ENCODE measurements at places on chromosomes 6 and 20. TPM values are rescaled to one million over a fixed set of nuclear protein-coding genes. Genes with fewer than 3 reads are reported as not detected.
A peak's percentile ranks its signal among the peaks of the same experiment; 100 is the strongest.

Gene SLC17A2
- 0.10 TPM for total RNA-seq

Gene SRSF12
- total RNA-seq, result 0.10 TPM

Gene RALY
- total RNA-seq, result 147 TPM

Gene HAO1
- total RNA-seq, result not detected

Gene ADGRF5
- not detected for total RNA-seq

Gene L3MBTL1
- 8.7 TPM for total RNA-seq

Gene UST
- total RNA-seq, result 0.49 TPM

Gene PHACTR3
- not detected for total RNA-seq

Gene PDE7B
- 10.7 TPM for total RNA-seq

Gene NNAT
- 0.29 TPM for total RNA-seq

DNA sequence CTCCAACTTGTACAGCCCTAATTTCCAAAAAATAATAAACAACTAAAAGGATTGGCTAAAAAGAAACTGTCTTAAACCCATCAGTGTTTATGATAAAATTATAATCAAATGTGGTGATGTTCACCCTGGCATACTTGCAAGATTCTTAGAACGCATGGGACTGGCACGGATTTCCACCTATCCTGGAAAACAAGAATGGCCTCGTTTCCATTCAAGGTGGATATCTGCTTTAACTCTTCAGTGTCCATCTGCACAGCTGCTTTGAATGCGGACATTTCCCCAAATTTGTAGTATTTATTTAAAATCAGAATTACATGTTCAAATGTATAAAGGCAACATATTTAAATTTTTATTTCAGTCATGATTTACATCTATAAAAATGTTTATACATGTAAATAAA lies 4.2 kb downstream of the CNR1 start:
- DNase-seq, result no peak

DNA sequence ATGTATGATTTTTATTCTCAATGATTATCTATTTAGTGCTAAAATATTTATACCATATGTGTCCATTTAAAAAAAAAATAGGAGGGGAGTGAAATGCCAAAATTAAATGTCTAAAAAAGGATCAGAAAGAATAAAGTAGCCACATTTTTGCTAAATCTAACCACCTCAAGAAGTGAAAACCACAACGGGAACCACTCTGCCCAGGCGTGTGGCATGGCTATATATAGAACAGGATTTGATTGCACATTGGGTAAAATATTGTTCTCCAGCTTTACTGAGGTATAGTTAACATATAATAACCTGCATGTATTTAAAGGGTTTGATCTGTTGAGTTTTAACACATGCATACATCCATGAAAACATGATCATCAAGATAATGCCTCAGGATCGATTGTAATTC lies 19.0 kb upstream of the AFDN start:
- DNase-seq, result no peak

DNA sequence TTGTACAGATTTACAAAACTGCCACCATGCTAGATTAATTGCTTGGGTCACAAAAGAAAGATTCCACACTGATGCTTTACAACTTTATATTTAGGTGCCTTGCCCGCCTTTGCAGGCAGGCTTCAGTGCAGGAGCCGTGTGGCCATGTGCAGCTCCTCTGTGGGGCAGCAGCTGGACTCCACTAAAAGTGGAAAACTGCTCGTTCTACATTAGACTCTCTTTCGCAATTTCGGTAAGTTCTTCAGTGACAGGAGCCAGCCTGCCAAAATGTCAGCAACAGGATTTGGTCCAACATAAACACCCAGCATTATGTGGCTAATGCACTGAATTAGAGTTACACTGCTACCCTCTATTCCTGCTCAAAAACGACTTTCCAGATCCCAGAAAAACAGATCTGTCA lies 174.4 kb upstream of the KCNK16 start:
- DNase-seq, result no peak

DNA sequence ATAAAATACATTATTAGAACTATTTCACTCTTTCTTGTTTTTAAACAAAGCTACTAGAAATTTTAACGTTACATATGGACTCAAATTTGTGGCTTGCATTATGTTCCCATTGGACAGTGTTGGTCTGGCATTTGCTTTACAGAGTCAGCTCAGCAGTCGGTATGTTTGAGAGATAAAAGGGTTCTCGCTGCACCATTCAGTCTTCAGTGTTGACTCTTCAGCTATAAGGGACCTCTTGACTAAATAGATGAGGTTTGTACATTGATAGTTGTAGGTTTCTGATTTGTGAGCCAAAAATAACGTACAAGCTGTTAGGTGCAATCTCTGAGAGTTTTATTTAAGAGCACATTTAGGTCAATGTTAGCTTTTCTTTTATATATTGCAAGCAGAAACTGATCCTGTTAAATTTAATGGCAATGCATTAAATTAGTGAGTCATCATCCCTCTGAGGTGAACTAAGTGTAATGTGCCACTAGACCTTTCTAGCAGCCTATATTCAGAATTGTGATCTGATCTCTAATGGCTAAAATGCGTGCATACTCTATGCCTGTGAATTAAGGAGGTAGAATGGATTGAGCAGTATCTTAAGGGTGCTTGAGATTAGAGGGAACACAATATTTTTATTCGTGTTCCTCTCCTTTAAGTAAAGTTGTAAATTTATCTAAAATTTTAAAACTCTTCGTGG lies 485.6 kb upstream of the SYNCRIP start:
- DNase-seq, result no peak

DNA sequence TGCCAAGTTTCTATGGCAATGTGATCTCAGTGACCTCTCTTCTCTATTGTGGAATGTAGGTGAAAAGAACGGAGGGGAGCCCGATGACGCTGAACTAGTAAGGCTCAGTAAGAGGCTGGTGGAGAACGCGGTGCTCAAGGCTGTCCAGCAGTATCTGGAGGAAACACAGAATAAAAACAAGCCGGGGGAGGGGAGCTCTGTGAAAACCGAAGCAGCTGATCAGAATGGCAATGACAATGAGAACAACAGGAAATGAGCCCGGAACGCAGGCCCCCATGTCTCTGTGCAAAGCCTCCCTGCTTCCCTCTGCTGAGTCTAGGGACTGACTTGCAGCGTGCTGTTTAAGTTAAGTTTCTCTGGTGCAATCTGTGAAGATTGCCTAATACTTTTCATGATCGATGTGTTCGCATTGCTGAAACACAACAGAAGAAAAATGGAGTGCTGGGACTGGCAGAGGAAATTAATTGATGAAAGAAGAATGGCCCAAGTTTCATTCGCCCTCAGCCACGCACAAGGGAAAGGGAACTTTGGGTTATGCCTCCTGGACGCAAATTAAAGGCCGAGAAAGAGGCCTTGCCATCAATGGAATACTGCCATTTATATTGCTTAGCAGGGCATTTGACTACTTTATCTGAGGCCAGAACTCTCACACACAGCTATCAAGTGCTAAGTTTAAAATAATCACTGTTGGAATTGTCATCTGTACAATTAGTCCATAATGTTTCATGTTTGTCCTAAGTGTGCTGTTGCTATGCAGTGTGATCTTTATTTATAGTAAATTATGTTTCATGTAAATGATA lies 146.4 kb downstream of the AKAP7 start:
- DNase-seq, result peak; percentile 56

DNA sequence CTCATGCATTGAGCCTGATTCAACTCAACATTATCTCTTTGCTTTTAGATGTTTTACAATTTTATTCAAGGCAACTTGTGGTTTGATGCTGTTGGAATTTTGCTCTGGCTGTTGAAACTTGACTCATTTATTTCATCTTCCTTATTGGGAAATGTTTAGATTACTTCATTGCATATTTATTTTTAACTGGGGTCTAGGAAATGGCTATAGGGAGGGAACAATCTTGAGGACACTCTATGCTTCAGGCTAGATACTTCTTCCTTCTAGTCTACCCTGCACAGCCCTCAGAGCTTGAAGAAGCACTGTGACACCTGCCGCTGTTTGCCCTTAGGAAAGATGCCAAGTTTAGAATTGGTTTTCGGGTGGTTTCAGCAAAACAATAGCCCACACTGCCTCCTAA lies 183.4 kb downstream of the ADGRG6 start:
- DNase-seq, result no peak

- no peak for DNase-seq
Measured at GRCh38 chr20:23537030-23537429, 31.3 kb downstream of the CST9L start.

DNA sequence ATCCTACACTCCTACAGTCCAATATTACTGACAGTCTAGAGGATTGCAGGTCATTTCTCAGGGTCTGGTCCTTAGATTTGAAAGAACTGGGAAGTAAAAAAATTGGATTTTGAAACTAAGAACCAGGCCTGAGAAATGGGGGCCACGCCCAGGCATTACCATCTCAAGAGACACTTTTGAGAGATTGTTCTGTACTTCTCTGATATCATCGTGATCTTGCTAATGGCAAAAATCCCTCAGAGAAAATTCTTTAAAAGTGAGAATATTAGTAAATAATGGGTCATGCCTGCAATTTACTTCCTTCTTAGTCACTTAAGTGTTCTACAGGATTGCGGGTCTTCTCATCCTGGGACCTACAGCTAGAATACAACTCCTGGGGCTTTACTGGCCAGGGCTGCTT lies 42.0 kb upstream of the HIVEP1 start:
- DNase-seq, result no peak

DNA sequence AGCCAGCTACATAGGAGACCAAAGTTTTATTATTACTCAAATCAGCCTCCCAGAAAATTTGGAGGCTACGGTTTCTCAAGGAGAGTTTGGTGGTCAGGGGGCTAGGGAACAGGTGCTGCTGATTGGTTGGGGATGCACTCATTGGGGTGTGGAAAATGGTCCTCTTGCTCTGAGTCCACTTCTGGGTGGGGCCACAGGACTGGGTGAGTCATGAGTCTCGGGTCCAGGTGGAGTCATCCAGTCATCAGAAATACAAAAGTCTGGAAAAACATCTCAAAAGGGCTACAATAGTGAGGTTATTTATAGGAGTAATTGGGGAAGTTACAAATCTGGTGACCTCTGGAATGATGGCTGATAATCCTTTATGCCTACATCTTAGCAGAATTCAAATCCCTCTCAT lies 54.3 kb upstream of the SLC22A16 start:
- DNase-seq, result no peak

- no peak for DNase-seq
Measured at GRCh38 chr6:132479131-132479530, 33.8 kb downstream of the STX7 start.

- DNase-seq, result no peak
Measured at GRCh38 chr20:12207875-12208274, 290.2 kb downstream of the BTBD3 start.

GRCh38 chr6:104324301-104324700 lies 535.4 kb downstream of the HACE1 start:
- DNase-seq, result no peak

GRCh38 chr6:168493976-168494375 lies 53.0 kb downstream of the SMOC2 start:
- no peak for DNase-seq

DNA sequence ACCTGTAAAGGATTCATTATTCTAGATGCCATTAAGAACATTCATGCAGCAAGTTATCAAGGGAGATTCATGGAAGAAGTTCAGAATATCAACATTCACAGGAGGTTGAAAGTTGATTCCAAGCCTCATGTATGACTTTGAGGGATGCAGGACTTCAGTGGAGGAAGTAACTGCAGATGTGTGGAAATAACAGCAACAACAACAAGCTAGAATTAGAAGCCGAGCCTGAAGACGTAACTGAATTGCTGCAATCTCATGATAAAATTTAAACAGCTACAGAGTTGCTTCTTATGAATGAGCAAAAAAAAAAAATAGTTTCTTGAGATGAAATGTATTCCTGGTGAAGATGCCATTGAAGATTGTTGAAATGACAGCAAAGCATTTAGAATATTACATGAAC lies 73.3 kb upstream of the NXT1 start:
- DNase-seq, result no peak

- no peak for DNase-seq
Measured at GRCh38 chr6:80638213-80639055, 532.0 kb downstream of the BCKDHB start.

DNA sequence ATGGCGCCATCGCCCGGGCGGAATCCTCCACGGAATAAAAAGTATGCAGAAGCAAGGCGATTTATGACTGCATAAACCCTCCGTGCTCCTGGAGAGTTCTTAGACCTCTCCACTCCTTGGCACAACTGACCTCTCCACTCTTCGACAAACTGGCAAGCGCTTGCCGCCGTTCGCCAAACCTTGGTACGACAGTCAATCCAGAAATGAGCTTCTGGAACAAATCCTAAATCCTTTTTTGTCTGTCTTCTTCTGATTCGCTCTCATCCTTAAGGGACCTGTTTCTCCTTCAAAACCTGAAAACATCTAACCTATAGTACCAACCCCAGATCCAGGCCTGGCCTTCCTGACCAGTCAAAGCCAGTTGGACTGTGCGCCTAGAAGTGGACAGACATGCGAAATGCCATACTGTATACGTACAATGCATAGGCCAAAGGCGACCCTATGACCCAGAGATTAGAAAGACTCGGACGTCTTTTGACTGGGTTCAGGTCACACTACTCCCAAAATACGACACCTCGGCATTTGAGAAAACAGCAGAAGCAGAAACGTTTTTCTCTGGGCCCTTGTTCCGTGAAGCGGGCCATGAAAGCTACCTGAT lies 59.4 kb downstream of the TRIM27 start:
- DNase-seq, result no peak

DNA sequence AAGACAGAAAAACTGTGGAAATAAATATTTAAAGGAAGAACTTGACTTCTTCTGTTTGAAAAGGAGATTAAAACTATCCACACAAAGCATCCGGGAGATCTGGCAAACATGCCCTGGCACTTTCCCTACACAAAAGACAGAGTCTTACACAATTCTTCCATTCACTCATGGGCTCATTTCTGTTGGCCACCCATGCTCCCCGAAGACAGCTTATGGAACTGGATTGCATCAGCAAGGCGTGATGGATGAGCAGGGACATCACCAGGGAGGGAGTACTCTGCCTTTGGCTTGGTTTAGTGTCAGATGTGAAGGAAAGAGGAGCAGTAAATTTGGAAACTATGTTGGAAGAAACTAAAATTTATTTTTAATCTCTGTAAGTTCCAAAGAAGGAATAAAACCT lies 379.3 kb downstream of the CD109 start:
- no peak for DNase-seq

DNA sequence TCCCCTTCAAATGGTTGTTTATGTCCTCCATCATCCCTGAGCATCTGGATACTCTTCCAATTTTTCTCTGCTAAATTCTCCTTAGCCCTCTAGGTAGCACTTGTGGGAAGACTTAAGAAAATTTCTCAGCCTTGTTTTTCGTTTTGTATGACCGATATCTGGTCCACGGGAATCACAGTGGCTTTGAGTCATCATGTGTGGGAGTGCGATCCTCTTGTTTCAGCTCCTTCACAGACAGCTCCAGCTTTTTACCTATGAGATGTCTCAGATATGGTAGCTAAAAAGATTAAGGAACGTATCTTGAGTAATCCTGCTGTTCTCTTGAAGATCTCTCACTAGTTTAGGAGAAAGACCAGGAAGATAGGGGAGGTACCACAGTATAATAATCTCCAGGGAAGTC lies 196.1 kb downstream of the GRM1 start:
- DNase-seq, result no peak

DNA sequence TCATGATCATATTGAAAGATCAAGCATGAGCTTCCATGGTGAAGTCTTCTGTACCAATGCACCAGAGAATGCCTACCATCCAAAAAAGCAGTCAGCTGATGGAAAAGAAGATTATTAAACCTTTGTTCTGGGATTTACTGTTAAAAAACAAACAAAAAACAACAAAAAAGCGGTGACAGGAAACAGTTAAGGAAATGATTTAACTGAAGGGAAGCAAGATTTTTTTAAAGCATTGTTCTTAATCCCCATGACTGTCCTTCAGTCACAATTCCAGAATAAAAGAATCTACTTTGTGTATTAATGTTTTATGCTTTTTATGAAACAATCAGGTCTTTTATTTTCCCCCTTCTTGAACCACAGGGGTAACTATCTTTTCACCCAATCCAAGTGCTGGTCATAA lies 23.9 kb downstream of the FAM162B start:
- DNase-seq, result no peak

GRCh38 chr20:33299111-33299603 lies 16.1 kb downstream of the BPIFB1 start:
- peak; percentile 48 for DNase-seq
